ENCODE measurements at places on chromosomes 1 and 21.

DNA sequence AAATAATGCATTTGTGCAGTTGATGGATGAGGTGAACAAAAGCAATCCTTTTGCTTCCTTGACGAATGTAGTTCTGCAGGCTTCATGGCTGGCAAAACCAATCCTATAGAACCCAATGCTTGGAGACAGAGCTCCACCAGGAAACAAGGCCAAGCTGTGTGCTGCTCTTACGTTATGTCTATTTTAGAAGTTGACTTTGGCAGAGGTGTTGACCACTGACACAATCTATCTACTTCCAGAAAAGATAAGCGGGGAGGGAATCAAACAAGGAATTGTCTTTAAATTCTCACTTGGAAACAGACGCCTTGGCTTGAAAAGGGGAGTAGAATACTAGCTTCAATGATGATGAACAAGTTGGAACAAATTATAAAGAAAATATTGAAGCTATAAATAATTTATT lies 211.2 kb downstream of the SETD4 start:
- DNase-seq = no peak

- DNase-seq = no peak
Measured at GRCh38 chr1:3393024-3393986, 61.2 kb upstream of the ARHGEF16 start.

GRCh38 chr1:154186177-154186576 lies 5.7 kb downstream of the TPM3 start:
- DNase-seq = no peak

GRCh38 chr1:221394011-221394544 lies 347.8 kb downstream of the DUSP10 start:
- peak; percentile 29 for DNase-seq

GRCh38 chr1:204377800-204378668 lies 18.3 kb upstream of the PLEKHA6 start:
- no peak for DNase-seq

DNA sequence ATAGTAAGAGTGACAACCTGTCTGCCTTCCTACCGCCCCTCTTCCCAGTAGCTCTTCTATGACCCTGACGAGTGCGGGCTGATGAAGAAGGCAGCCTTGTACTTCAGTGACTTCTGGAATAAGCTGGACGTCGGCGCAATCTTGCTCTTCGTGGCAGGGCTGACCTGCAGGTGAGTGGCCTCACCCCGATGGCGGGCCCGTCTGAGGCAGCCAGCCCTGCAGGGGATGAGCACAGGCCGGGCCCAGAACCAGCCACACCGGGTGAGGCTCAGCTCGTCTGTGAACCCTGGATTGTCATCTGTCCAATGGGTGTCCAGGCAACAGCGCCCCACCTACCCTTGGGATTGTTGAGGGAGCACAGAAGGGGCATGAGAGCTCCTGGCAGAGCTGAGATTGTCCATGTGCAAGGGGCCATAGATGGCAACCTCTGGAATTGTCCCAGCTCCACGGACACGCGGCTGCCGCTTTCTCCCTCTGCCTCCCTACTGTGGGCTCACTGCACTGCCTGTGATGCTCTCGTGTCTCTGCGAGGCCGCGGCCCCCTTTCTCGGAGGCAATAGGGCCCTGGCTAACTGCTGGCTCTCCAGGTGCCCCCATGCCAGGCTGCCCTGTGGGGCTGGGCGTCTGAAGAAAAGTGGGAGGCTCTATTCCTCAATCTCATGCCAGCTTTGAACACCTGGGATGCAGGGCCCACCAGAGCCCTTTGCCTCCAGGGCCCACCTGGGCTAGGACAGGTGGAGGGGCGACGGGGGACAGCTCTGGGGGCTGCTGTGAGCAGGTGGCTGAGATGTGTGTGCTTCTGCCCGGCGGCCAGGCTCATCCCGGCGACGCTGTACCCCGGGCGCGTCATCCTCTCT lies 50.0 kb upstream of the LRRC3 start:
- no peak for DNase-seq

- no peak for DNase-seq
Measured at GRCh38 chr1:80987106-80987505, 813.6 kb upstream of the ADGRL2 start.

DNA sequence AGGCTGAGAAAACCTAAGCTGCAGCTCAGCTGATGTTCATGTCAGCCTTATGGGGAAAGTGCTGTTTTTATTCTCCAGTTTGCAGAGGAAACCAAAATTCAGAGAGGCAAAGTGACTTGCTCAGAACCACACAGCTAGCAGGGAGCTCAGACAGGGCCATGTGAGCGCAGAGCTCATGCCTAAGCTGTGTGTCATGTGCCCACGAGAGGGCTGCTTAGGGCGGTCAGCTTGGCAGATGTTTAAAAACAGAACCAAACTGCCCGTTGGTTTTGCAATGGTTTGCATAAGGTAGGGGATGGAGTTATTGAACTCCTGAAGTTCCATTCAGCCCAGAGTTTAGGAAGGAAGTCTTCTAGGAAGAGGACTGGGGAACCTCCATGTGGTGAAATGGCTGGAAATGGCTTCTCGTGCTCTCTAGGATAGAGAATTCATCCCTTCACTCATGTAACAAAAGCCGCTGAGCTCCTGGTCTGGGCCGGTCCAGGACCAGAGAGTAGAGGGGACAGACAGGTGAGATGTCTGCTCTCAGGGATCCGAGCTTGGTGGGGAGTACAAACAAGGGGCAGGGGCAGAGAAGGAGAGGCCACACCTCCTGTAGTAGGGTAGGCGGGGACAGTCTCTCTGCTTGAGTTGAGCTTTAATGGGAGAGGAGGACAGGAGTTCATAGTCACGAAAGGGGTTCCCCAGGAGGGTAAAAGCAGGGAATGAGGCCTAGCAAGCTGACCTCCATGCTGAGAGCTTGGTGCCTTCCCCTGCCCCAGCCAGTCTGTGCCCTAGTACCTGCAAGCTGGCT lies 46.9 kb downstream of the ARHGEF10L start:
- DNase-seq = peak; percentile 66
